ENCODE measurements at places on chromosomes 2 and 18.

DNA sequence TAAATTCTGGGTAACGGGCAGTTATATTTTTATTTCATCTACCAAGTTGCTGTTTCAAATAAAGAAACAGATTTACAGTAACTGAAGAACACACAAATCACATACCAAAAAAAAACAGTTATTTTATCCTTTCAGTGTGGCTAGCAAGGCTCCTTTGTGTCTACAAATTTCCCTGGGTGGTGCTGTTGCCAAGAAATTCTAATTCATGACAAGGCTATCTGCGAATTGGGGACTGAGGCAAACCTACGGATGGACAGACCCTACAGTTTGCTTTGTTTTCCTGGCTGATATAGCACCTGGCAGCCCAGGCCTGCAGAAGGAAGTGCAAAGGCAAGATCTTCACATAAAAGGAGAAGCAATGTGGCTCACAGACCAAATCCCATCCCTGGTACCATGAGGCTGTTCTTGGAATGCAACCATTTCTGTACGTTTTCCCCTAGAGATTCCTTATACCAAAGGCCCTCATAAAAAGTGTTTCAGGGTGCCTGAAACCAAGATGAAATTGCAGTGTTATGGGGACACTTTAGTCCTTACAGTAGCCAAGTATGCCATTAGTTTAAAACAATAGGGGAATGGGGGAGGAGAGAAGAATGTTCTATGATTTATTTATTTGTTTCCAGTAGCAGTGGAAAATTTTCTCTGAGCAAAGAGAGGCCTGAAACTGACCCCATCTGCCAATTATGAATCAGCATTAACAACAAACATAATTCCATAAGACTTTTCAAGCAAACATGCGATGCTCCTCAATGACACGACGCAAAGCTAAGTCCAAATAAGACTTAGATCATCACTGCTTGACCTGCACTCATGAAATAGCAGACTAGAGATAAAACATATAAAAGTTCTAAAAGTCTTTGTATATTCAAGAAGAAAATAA, 4.3 kb downstream of the KLF7 start:
- DNase-seq = no peak

DNA sequence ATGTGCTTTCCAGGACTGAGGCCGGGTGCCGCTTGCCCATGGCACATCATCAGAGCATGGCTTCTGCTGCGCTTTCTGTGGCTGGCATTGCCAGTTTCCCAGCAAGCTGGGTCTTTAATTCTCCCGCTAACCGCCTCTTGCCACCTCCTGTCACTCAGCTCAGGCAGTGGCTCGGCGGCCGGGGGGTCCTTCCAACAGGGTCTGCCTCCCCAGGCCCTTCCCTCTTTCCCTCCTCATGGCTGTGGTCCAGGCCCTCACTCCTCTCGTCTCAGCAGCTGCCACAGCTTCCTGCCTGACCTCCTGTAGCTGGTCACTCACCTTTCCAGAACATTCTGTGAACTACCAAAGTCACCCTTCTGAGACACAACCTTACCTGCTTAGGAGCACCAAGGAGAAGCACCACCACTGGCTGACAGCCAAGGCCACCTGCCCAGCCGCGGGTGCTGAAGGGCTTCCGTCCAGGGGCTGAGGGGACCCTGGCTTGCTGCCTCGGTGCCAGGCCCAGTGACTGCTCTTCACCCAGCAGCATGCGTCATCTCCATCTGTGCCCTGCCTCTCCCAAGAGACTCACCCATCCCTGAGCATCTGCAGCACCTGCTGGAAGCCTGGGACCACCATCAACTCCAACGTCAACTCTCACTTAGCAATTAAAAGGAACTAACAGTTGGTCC, 22.6 kb downstream of the CHMP1B start:
- no peak for DNase-seq

DNA sequence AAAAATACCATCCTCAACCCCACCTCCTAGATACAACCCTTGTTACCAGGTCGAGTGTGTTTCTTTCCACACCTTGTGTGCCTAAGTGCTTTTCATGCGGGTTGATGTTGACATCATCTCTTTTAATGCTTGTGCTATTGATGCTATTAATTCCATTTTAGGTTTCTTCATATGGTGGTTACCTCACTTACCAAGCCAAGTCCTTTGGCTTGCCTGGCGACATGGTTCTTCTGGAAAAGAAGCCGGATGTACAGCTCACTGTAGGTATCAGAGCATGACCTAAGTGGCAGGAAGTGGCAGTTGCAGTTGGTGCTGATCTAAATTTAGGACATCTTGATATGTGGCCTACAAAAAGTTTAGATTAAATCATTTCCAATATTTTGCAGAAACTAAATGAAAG, 149.9 kb upstream of the TTC39C start:
- DNase-seq = no peak

DNA sequence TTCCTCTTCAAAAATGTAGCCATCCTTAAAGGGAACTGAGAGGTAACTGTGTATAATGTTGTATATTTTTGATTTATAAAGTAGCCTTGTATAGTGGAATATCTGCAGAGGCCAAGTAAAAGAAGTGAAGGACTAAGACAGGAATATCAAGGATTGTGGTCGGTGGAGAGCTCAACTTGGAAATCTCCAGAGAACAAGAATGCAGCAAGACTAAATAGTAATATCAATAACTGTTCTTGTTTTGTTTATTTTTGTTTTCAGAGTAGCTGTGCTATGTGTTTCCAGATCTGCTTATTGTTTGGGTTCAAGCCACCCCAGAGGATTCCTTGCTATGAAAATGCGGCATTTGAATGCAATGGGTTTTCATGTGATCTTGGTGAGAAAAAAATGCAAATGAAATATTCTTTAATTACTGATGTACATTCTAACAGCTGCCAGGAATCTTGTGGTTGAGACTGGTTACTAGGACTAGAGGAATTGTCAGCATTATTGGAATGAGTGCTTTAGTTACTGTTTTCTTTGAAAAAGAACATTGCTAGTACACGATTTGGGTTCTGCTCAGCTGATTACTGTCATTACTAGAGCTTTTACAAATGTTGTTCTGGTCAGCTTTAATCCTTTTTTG, 25.0 kb downstream of the FASTKD2 start:
- DNase-seq = no peak

DNA sequence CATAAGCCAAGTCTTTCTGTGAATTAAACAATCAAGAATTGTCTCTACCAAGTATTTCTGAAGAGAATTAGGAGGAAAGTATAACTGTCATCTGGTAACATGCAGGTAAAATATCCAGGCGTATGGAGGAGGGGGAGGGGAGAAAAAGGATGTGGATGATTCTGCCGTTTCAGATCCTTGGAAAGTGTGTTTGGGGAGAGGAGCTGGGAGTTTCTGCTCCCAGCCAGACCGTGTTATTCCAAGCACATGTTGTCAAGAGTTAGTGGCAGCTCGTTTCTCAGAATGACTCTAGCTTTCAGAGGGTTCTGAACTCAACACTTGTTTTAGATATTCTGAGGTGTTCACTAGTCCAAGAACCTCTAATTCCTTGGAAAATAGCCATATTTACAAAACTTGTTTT, 137.6 kb downstream of the FAM124B start:
- DNase-seq = no peak

DNA sequence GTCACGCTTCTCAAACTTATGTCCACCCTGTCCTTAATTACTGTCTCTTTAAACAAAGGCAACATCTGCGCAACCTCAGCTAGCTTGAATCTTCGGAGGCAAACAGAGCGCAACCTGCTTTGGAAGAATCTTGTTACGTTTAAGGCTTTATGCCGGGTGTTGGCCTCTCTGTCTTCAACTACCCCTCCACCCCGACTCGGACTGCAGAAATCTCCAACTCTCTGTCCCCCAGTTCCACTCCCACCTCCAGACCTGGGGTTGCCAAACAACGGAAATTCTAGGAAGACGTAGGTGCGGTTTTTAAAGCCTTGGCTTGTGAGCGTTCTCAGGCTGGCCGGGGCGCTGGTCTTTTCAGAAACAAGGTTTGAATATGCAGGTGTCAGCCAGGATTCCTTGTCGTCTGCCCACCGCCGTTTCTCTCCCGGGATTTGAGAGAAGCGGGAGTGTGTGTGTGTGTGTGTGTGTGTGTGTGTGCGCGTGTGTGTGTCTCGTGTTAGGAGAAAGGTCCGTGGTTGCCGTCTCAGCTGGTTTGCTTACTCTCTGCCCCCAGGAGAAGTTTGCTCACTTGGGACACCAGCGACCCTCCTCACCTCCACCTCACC, 1.1 kb upstream of the ONECUT2 start:
- no peak for DNase-seq

- DNase-seq = no peak
Measured at GRCh38 chr2:18915227-18915626, 325.9 kb upstream of the NT5C1B start.

All from C1 segment of cervical spinal cord (tissue), 14 donors.